ENCODE measurements at places on chromosomes 3 and 15.

GRCh38 chr3:53817809-53818208 is 28.4 kb downstream of the CHDH start:
- DNase-seq: no peak

DNA sequence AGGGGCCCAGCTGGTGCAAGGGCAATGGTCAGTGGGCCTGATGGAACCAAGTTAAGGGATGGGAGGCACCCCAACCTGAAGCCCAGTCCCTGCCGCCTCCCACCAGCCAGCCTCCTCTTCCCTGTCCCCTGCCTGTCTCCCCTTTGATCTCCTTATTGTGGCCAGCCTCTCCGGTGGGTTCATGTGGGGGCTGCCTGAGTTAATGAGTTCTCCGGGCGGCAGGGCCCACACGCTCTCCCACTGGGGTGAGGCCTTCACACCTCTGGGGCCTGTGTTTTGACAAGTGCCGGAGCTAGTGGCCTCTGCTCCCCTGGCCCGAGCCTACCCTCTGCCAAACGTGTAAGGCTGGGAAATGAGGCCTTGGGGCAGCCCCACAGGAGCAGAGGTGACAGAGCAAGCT is 7.2 kb upstream of the MESP1 start:
- DNase-seq: no peak

DNA sequence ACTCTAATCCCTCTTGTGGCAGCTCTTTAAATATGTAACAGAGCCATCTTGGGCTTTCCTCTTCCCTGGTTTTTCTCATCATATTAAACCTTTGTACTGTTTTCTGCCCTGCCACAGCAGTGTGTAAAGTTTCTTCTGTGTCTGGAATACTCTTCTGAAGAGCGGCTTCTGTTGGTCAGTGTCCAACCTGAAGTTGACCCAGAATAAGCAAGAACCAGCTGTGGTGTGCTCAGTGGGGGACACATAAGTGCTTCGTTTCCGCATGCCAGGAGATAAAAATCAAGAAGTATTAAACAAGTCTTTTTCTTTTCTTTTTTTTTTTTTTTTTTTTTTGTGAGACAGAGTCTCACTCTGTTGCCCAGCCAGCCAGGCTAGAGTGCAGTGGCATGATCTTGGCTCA is 173.2 kb upstream of the CHRM5 start:
- no peak for DNase-seq

GRCh38 chr15:99702895-99703602 is 30.2 kb downstream of the LYSMD4 start:
- DNase-seq: no peak

DNA sequence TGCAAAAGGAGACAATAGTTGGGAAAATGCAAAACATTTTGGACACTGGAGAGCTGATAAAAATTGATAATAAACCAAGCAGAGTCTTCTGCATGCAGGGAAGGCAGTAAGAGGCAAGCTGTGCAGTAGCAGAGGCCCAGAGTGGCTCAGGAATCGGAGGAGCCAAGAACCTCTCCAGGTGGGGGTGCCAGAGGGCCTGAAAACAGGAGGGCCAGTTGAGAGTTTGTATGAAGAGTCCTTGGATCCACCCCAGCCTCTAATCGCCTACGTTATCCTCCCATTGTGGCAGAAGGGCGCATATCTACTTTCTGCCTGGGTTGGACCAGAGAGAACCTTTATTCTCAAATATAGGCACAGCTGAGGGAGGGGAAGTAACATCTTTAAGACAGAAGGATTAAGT is 48.9 kb upstream of the RBP1 start:
- DNase-seq: no peak

GRCh38 chr3:102206511-102207031 is 228.2 kb upstream of the ZPLD1 start:
- no peak for DNase-seq

GRCh38 chr3:33787328-33788009 is 11.0 kb upstream of the PDCD6IP start:
- peak; percentile 44 for DNase-seq

- DNase-seq: no peak
Measured at GRCh38 chr3:14914779-14915117, 32.6 kb upstream of the NR2C2 start.

GRCh38 chr3:53161820-53162671 is 1.0 kb downstream of the PRKCD start:
- peak; percentile 37 for DNase-seq

Measured in stimulated activated CD4-positive, alpha-beta T cell treated with anti-CD3 and anti-CD28 coated beads, Interleukin-1b, Interleukin-23, amount 100 ng/mL, for 4 hours (primary cell).